SW480 (cell line): ENCODE measurements at places on chromosomes 11 and 22.

GRCh38 chr22:25623310-25623734 is 58.8 kb downstream of the GRK3 start:
- peak; percentile 61 for DNase-seq

GRCh38 chr11:76234416-76235232 is 28.3 kb upstream of the WNT11 start:
- DNase-seq = peak; percentile 59

GRCh38 chr22:25747245-25747944 is 5.4 kb downstream of the MYO18B start:
- DNase-seq = peak; percentile 56

DNA sequence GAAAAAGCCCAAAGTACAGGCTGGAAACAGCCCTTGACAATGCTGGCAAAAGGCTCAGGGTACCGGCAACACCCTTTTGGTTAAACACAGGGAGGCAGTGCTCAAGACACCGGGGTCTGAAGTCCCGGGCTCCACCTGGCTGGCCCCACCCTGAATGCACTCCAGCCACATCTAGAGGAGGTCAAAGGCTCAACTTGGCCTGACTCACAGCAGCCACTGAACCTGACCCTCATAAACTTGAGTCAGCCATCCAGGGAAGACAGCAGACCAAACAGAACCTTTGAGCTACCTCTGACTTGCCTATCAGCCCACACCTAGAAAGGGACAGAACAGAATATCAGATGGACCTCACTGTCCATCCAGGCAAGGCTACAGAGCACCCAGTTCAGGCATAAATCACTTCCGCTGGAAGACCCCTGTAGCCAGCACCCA is 3.8 kb downstream of the CFL1 start:
- DNase-seq = no peak

- DNase-seq = no peak
Observed at GRCh38 chr11:86816251-86816726, 15.9 kb downstream of the PRSS23 start.

DNA sequence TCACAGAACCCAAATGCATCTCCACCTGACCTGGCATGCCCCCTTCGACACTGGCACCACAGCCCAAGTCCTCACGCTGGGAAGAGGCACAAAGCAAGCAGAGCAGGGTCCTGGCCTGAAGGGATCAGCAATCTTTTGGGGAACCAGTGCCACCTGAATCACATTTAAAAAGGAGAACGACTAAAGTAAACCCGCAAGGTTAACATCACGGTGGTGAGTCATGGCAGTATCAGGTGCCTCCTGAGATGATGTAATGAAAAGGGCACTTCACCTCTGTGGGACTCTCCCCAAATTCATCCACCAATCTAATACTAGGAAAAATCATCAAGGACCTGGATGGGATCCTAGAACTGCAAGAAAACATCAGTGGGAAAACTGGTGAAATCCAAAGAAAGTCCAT is 44.9 kb downstream of the PACSIN2 start:
- DNase-seq = peak; percentile 56

GRCh38 chr11:93819966-93820695 is 30.3 kb downstream of the VSTM5 start:
- DNase-seq = no peak

DNA sequence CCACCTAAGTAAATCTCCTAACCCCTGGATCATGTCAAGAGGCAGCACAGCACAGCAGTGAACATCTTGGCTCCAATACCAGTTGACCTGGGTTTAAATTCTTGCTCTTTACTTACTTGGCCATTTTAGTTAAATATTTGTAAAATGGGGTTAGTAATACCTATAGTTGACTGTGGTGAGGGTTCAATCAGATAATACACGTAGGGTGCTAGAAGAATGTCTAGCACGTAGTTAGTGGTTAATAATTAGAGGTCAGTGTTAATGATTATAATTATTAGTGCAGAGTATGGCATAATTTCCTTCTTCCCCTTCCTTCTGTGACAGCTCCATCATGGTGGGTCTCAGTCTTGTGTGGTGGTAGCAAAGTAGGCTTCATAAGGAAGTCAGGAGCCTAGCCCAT is 520.8 kb downstream of the INSC start:
- no peak for DNase-seq

GRCh38 chr11:86812981-86813380 is 12.6 kb downstream of the PRSS23 start:
- no peak for DNase-seq

GRCh38 chr11:128520888-128521681 is 66.3 kb downstream of the ETS1 start:
- DNase-seq = no peak

DNA sequence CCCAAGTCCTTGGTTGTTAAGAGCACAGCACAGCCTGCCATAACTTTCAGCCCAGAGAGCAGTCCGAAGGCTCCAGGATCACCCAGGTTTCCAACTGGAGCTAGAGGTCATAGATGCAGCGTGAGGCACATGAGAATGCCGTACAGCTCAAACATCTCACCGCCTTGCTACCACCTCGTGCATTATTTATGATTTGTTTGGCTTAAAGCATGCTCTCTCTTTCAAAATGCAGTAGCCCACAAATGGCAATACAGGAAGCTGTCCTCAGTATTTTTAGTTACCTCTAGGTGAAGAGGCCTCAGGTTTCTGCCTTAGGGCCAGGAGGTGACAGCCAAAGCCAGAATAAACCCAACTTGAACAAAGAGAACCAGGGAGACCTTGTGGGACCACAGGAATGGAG is 14.4 kb downstream of the SCN3B start:
- DNase-seq = no peak

- peak; percentile 72 for DNase-seq
Observed at GRCh38 chr22:39598017-39598965, 27.7 kb downstream of the CACNA1I start.

GRCh38 chr11:109939166-109939810 is 153.9 kb upstream of the ZC3H12C start:
- peak; percentile 82 for DNase-seq

DNA sequence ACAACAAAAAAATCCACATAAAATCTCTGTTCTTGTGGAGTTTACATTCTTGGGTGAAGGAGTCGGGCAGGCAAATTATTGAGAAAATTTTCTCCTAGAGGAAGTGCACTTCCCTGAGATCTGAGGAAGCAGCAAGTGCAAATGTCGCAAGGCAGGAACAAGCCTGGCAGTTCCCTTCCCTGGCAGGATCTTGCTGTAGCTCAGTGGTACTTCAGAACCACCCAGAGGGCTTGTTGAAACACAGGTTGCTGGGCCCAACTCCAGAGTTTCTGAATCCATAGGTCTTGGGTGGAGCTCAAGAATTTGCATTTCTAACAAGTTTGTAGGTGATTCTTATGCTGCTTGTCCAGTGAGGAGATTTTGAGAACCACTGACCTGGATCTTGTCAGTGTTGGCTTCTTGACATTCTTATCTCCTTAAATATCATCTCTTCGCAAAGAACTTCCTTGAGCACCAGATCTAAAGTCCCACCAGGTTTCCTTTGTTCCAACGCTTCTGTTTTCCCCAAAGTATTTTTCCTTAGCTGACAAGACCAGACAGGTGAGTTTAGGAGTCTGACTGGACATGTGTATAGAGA is 9.6 kb downstream of the QSER1 start:
- no peak for DNase-seq

- DNase-seq = no peak
Observed at GRCh38 chr22:36731916-36732315, 28.4 kb upstream of the CACNG2 start.

- no peak for DNase-seq
Observed at GRCh38 chr11:16043617-16044016, 312.7 kb downstream of the SOX6 start.

DNA sequence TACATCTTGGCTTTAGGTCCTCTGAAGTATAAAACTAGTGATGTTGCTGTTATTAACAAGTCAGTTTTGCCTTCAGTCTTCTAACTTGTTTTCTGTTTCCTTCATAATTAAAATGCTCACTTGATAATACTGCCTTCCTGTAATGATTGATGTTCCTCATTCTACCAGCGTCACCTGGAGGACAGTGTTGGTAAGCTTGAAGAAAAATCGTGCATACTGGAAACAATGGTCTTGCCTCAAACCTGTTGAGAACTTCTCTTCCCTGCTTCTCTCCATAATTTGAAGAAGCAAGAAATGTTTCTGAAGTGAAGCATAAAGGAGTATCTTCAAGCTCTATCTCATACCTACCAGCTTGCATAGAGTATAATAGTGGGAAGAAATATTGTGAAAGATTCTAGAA is 3.0 kb downstream of the YWHAH start:
- DNase-seq = no peak

DNA sequence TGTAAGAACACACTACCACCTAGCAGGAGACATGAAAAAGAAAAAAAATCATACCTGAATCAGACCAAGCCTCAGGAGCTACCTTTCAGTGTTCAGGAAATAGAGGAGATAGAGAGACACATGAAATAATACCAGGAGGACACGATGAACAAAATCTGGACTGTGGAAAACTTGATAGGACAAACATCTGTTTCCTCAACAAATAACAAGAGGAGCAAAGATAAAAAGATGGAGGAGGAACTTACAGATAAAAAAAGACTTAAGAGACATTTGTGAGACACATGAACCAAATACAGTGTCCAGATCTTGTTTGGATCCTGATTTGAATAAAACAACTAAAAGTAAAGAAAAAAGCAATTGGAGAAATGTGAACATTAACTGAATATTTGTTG is 12.4 kb upstream of the KCNE3 start:
- DNase-seq = no peak
